ENCODE measurements at places on chromosomes 6 and 20. TPM values are rescaled to one million over a fixed set of nuclear protein-coding genes. Genes with fewer than 3 reads are reported as not detected.

Gene APCDD1L
- 14.9 TPM for total RNA-seq

Gene CCM2L
- not detected for total RNA-seq

Gene DAAM2
- total RNA-seq: 12.3 TPM

Gene MCHR2
- not detected for total RNA-seq

Gene OR12D1
- total RNA-seq: not detected

Gene IL22RA2
- not detected for total RNA-seq

Gene RFX6
- total RNA-seq: not detected

Gene CGA
- total RNA-seq: not detected

Gene C20orf204
- total RNA-seq: 0.34 TPM

Gene ADGRF4
- total RNA-seq: 0.94 TPM

Measured in cardiac ventricle fibroblast (primary cell).